Activated naive CD4-positive, alpha-beta T cell (primary cell): ENCODE measurements at places on chromosomes 13 and 19.

GRCh38 chr13:27641711-27642502 is 20.2 kb downstream of the POLR1D start:
- no peak for DNase-seq

DNA sequence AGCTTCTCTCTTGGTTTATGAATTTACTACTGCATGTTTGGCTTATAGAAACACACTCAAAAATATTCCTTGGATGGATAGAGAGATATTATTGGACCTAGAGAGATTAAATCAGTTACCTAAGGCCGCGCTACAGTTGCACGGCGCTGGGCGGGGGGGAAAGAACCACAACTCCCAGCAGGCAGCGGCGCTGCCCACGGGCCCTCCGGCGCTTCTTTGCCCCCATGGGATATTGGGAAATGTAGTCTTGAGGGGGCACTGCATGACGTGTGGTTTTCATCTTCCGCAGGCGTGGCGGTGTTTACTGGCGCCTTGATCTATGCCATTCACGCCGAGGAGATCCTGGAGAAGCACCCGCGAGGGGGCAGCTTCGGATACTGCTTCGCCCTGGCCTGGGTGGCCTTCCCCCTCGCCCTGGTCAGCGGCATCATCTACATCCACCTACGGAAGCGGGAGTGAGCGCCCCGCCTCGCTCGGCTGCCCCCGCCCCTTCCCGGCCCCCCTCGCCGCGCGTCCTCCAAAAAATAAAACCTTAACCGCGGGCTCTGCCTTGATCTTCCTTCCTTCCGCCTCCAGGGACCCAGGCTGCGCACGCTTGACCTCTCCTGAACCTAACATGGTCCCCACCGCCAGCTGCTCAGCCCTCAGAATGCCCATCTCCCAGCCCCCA is 4.8 kb downstream of the EMP3 start:
- DNase-seq, result peak; percentile 73

GRCh38 chr13:92547266-92547665 is 679.3 kb upstream of the GPC6 start:
- no peak for DNase-seq

- no peak for DNase-seq
These were observed 810.2 kb downstream of the UQCRFS1 start for GRCh38 chr19:28402701-28403290.

DNA sequence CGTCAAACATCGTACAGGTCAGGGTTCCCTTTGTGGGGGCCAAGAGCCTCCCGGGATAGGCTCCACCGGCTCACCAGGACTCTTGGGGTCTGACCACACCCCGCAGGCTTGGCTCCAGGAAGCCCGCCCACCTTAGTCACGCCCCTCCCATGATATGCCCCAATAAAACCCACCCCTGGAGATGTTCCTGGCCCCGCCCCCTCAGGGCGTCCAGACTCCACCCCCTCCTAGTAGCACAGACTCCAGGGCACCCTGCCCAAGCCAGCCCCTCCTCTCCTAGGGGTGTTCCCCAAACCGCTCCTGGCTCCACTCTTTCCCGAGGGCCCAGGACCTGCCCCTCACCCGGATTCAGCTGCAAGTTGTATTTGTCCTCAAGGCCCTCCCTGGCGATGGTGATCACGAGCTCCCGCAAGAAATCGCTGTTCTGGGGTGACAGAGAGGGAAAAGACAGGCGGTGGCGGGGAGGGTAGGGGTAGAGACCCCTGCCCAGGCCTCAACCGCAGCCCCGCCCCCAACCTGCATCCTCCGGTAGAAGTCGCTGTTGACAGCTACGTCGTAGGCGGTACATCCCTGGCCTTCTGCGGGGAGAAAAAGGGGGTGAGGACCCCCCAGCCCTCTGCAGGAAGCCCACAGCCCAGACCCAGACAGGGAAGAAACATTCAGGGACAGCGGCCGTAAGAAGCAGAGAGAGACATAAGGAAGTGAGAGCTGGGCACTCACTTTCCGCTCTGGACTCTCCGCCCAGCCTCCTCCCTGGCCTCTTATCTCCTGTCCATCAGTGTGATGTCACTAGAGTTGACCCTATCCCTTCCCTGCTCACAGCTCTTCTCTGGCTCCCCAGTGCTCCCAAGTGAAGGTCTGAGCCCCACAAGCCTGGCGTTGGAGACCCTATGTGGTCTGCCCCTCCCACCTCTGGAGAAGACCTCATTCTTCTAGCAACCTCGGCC is 3.9 kb downstream of the PIH1D1 start:
- DNase-seq, result no peak

GRCh38 chr13:64457976-64458375 is 2772.2 kb downstream of the PCDH9 start:
- no peak for DNase-seq

DNA sequence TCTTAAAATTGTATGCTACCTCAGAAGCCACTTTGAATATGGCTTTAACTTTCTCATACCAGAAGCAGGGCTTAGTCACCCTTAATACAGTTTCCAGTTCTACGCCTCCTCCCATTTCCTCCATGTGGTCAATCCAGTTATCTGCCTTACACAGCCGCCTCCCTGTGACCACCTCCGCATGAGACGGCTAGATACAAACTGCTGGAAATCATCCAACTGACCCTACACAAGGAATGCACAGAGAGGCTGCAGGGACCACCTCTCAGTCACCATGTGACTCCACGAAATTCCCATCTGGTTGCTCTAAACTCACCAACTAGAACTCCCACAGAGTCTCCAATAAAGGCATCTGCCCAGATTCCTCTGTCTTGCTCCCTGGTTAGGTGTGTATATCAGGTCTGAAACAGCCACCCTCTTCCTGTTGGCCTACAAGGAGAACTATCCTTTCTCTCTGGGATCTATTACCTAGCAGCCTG is 6.8 kb downstream of the ZNF564 start:
- no peak for DNase-seq

DNA sequence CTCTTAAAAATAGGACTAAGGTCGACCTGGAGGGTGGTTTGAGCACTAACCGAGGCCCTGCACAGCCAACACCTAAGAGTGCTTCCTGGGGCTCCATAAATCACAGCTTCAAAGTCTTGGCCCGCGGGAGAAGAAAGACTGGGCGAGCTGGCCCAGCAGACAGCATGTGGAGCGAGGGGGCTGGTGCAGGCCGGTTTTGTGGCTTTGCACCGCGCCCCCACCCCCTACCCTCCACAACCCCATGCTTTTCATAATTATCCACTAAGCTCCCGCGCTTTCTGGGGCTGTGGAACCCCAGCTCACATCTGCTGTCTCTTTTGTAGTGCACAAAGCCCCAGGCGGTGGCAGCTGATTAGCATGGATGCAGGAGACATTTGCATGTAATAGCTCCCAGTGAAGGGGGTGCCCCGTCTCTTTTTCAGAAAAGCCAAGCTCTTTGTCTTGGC is 17.1 kb downstream of the CARM1 start:
- DNase-seq, result no peak

GRCh38 chr13:79512950-79513349 is 32.0 kb downstream of the NDFIP2 start:
- no peak for DNase-seq

DNA sequence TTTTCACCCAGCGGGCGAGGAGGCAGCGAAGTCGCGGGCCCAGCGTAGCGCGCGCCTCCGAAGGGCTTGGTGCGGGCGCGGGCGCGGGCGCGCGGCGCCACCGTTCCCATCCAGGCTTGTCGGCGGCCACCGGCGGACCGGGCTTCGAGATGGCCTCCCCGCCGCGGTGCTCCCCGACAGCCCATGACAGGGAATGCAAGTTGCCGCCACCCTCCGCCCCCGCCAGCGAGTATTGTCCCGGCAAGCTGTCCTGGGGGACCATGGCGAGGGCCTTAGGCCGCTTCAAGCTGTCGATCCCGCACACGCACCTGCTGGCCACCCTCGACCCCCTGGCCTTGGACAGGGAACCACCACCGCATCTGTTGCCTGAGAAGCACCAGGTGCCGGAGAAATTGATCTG is at the start of gene WDR88:
Gene WDR88, plus strand, starts transcription at position 94 of the 400 bp plus-strand sequence. Its CDS starts 56 bp downstream, at position 150.
- no peak for DNase-seq

DNA sequence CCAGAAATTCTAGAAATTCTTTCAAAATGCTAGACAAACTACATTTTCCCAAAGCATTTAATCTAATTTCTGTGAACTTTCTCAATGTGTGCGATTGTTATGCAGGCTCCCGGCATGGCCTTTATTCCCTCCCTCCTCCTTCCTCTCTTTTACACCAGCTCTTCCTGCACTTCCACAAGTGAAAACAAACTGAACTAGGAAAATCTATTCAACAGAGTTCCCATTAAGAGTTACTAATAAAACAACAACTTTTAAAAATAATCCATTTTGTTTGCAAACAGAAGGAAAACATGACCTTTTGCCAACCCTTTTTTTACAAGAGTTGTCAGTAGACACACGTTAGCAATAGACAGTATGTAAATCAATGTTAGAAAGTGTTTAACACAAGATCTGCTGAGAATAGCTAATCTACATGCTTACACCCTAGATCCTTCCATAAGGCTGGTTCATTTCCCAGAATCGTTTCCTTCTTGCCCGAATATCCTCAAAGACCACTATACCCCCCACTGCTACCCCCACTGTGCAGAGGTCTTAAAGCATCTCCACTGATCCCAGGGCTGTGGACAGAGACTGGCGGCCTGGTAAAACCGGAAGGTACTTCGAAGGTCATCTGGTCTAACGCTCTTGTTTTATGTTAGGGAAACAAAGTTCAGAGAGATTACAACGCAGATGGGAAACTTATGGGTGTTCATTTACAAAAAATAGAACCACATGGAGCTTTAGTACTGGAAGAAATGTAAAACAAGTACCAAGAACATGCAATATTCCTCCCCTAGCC is 98.0 kb downstream of the FOXO1 start:
- no peak for DNase-seq

- DNase-seq, result no peak
These were observed 351.0 kb upstream of the PCDH20 start for GRCh38 chr13:61766667-61767058.

- DNase-seq, result no peak
These were observed 1.5 kb downstream of the ILF3 start for GRCh38 chr19:10655457-10656312.

- no peak for DNase-seq
These were observed 2.1 kb upstream of the CDX2 start for GRCh38 chr13:27971236-27971645.

GRCh38 chr19:48419158-48419920 is 25.9 kb downstream of the GRIN2D start:
- DNase-seq, result no peak

- DNase-seq, result no peak
These were observed 72.6 kb downstream of the TEX26 start for GRCh38 chr13:31005066-31005465.

GRCh38 chr13:19782049-19782726 is 557 bp downstream of the PSPC1 start:
- DNase-seq, result peak; percentile 42

- DNase-seq, result no peak
These were observed 9.5 kb downstream of the SERPINE3 start for GRCh38 chr13:51349016-51349415.

DNA sequence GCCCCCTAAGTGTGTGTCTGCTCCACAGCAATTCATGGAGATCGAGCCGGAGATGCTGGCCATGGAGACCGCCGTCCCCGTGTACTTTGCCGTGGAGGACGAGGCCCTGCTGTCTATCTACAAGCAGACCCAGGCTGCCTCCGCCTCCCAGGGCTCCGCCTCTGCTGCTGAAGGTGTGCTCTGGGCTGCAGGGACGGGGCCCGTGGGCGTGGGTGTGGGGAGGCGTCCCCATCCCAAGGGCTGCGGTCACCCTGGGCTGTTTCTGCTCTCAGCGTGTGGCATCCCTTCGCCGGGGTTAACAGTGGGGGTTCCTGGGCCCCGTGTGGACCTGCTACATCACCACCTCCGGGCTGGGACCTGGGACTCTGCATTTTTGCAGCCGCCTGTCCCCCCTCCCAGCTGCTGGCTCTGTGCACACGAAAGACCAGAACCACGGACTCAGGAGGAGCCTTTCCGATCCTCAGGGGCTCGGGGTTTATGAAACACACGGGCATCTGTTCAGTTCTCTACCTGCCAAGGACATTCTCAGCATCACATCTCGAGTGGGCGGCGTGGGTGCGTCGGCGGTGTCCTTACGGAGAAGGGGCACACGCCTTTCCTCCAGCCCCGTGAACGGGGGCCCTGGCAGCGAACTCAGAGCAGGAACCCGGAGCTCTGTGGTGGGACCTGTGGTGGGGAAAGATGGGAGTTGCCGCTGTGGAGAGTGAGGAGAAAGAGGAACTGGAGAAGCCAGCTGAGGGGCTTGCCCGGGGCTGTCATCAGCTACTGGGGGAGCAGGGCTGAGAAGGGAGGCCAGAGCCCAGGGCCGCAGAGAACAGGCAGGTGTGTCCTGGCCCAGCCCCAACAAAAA is 7.8 kb downstream of the NCLN start:
- DNase-seq, result no peak

- no peak for DNase-seq
These were observed 1.7 kb upstream of the ANKRD10 start for GRCh38 chr13:110916301-110917142.

- no peak for DNase-seq
These were observed 13.8 kb downstream of the TIMM13 start for GRCh38 chr19:2413629-2414028.

DNA sequence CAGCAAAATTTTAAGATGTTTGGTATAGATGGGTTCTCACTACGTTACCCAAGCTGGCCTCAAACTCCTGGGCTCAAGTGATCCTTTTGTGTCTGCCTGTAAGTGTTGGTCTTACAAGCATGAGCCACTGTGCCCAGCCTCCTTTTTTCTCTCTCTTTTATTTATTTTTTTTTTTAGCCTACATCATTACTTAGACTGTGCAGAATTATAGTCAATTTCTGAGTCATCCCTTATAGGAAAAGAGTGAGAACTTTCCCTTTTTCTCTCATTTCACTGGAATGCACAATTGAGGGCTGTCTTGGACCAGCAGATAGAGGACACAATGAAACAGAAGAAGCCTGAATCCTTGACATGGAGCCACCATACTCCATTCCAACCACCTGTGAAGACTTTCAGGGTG is 13.3 kb downstream of the TSKS start:
- no peak for DNase-seq

DNA sequence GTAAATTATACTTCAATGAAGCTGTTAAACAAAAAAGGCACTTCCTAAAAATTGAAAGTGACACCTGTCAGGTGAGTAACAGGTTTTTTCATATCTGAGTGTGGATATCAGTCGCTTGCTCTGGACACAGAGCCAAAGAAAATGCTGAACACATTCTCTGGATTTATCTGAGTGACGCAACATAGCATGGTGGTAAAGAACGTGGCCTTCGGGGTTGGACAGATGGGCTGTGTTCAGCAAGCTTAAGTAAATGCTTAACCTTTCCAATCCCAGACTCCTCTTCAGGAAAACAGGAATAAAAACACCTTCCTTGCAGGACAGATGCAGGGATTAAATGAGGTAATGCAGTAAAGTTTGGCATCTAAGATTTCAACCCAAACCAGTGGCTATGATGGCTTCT is 132.0 kb downstream of the FOXO1 start:
- no peak for DNase-seq

DNA sequence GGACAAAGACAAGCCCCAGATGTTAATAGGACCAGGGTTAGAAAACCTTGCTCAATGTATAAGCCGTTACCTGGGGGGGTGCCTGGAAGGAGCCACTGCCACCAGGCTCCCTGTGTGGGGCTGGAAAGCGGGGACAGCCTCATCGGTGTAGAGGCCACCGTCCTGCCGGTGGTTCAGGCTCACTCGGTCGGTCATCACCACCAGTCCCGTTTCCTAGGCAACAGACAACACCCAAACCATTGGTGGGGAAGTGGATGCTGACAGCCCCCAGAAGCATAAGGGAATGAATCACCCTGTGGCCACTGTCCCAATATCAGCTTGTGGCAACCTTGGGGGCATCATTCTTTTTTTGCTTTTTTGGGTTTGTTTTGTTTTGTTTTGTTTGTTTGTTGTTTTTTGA is 55.8 kb downstream of the CPAMD8 start:
- DNase-seq, result no peak

GRCh38 chr19:36837906-36838783 is at the start of gene ZNF790:
ZNF790 (minus strand) TSS chr19:36838387; CDS start chr19:36825619, 12,768 bp downstream.
- DNase-seq, result peak; percentile 62

GRCh38 chr13:20828539-20829364 is 55.0 kb upstream of the EEF1AKMT1 start:
- no peak for DNase-seq
